ENCODE measurements at places on chromosomes 16 and 17.

DNA sequence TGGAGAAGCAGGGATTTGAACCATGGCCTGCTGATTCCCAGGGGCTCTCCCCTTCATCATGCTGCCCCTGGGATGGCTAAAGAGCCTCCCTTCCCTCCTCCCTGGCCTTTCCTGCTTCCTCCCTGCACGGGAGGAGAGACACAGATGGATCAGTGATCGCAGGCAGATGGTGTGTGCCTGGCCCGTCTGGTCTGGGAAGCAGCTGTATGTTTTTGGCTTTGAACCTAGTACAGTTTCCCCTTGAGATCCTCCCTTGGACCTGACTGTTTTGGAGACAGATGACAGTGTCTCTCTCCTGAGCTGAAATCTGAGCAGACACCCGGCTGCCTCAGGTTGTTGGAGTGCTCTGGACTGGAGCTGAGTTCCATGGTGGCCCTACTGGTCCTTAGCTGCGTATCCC lies 29.0 kb upstream of the ATP2C2 start:
- DNase-seq = no peak

DNA sequence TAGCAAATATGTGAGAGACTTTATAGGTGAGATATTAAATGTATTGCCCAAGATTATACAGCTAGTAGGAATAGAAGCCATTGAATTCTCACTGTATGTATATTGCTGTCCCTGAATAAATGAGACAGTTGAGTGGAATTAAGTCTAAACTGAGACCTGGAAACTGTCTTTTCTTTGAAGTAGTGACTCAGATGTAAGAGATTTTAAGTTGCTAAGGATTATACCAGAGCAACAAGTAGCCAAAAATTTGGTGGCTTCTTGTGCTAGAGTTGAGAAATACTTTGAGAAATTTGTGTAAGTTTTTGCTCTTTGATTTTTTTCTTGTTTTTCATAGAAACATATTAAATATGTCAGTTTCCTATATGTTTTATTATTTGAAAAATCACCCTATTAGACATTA lies 58.7 kb downstream of the TANC2 start:
- no peak for DNase-seq

GRCh38 chr17:72092710-72093322 lies 28.0 kb upstream of the SOX9 start:
- DNase-seq = no peak

- DNase-seq = no peak
Measured at GRCh38 chr16:73323880-73324279, 276.0 kb upstream of the ZFHX3 start.

- no peak for DNase-seq
Measured at GRCh38 chr17:81456798-81457197, 55.8 kb downstream of the ACTG1 start.

- DNase-seq = no peak
Measured at GRCh38 chr16:63882576-63882975, 1239.3 kb downstream of the CDH11 start.

DNA sequence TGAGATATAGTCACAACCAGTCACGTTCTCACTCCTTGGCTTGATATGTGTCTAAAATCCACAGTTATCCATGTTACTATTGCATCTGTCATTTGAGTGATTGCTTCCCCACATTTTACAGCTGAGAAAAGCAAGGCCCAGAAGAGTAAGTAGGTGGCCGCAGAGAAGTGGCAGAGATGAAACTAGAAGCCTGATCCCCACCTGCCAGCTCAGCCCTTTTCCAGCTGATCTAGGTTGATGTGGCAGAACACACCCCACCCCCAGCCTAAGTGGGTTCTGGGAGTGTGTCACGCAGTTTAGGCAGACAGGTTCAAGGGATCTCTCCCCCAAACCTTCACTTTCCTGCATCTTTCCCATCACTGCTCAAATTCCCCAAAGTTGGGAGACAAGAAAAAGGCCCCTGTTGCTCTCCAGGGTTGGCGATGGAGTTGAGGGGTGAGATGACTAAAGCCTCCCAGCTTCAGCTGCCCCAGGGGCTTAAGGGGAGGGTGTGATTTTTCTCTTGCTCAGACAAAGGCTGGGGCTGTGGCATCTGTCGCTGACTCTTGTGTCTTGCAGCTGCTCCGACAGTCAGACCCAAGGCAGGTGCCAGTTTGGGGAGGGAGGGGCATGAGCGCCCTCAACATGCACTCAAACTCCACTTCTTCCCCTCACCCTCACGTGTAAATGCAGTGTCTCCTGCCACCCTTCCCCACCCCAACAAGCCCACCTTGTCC lies 48.9 kb upstream of the LHX1 start:
- DNase-seq = no peak

DNA sequence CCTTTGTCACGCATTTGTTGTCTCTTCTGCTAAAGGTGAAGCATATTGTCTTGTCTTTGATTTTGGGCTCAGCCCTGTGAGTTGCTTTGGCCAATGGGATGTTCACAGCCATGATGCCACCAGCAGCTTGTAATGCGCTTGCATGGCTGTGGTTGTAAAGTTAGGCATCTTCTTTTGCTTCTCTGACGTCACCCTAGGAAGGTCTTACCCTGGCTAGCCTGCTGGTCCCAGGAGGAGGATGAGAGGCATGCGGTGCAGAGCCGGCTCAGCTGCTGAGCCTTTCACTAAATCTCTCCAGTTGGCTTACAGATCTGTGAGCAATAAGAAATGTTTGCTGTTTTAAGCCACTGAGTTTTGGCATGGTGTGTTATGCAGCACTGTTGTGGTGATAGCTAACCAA lies 40.8 kb downstream of the IRX6 start:
- DNase-seq = no peak

DNA sequence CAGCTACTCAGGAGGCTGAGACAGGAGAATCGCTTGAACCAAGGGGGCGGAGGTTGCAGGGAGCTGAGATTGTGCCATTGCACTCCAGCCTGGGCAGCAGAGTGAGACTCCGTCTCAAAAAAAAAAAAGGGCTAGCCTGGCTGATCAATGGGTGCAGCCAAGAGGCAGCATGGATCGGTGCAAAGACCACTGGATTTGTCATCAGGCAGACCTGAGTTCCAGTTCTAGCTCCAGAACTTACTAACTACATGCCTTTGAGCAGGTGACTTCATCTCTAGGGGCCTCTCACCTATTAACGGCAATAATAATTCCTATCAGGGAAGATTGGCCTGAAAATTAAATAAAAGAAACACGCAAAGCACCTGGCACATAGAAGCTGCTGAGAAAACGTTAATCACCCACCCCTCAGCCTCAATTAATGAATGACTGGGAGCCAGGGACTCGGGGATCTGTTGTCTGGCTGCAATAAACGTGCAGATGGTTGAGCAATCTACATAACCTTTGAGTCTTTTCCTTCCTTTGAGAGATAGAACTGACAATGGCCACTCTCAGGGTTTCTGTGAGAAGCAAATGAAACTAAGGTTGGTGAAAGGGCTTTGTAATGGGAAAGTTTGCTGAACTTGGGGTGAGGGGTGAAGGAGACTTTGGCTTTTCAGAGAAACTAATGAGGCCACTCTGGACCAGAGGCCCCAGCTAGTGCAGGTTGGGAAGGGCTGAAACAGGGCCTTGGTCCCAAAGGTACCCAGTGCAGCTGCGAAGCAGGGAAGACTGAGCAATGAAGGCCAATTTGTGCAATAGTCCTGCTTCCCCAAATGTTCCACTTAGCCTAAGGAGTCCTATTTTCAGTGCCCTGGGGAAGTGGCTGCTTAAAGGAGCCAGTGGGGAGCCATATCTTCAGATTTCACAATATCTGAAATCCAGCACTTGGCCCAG lies 7.6 kb downstream of the SEZ6L2 start:
- no peak for DNase-seq

DNA sequence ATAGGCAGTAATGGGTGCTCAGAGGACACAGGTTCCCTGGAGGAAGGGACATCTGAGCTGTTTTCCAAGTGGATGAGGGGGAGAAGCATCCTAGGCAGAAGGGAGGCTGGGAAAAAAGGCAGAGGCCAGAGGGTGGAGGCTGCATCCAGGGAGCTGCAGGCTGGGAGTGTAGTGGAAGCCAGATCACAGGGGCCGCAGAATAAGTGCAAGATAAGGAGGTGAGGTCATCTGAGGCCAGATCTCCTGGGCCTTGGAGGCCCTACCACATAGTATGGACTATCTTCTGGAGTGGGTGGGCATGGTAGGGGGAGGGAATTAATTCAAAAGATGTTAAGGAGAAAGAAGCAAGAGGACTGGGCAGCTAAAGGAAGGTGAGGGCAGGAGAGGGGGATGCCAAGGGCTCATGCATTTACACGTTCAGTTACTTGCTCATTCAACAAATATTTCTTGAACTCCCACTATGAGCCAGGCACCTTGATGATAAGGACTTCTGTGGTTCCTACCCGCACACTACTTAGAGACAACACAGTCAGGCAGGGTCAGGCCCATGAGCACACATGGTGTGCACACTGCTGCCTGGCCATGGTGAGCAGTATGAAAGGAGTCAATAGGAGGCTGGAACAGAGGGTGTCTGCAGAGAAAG lies 2.4 kb upstream of the RIPOR1 start:
- DNase-seq = no peak

GRCh38 chr17:80830020-80830780 lies 161.4 kb upstream of the CHMP6 start:
- DNase-seq = no peak

- DNase-seq = no peak
Measured at GRCh38 chr16:85653290-85653891, 35.4 kb downstream of the GINS2 start.

DNA sequence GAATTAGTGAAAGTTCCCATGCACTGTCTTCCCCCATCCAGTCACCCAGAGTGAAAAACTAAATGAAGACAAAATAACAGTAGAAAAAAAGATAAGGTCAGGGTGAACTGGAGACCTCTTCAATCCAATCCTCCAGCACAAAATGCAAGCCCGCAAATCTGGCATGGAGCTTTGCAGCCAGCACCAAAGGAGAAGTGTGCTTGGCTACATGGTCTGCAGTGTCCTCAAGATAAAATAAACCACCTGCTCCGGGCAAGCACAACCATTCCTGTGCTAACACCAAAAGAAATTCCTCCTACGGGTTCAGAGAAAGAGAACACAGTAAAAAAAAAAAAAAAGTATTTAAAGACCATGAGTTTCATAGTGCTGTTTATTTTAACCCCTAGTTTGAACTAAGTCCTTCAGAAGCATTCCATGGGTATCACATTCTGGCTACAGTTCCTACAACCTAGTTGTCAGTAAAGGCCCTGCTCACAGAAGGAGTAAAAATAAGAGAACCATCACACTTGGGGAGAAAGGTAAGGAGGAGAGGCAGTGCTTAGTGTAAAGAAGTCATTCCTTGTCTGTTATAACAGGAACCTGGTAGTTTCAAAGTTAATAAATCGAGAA lies 109.1 kb downstream of the GAS7 start:
- DNase-seq = no peak

- DNase-seq = no peak
Measured at GRCh38 chr16:2838928-2839327, 8.8 kb downstream of the ZG16B start.

DNA sequence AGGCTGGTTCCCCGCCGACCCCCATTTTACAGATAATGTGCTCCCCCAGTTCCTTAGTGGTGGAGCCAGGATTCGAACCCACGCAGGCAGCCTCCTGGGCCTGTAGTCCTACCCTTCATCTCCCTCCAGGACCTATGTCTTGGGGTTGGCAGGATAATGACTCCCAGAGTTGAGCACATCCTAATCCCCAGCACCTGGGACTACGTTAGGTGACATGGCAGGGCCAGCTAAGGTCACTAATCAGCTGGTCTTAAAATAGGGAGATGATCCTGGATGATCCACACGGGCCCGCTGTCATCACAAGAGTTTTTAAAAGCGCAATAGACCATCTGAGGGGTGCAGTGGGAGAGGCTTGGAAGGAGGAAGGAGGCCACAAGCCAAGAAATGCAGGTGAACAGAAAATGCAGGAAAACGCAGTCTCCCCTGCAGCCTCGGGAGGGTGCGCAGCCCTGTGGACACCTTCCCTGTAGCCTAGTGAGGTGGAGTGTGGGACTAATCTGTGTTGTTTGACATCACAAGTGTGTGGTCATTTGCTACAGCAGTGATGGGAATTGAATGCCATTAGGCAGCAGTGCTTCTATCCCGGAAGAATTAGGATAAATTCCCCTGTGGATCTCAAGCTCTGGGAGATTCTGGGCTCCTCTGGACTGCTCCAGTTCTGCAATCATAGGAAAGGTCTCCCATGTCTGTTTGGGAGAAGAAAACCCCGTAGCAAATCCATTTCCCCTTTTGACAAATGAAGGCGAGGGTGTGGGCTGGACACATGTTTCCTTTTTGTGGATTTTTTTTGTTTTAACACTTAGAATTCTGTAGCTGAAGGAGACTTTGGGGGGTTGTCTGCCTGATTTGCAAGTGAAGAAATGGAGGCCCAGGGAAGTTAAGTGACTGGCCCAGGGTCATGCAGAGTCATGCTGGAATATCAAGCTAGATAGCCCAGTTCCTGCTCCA lies 297.7 kb downstream of the SEC14L1 start:
- no peak for DNase-seq

GRCh38 chr16:31507617-31507928 lies 618 bp downstream of the RUSF1 start:
- no peak for DNase-seq

- DNase-seq = no peak
Measured at GRCh38 chr17:66764506-66764905, 70.4 kb upstream of the CACNG5 start.

DNA sequence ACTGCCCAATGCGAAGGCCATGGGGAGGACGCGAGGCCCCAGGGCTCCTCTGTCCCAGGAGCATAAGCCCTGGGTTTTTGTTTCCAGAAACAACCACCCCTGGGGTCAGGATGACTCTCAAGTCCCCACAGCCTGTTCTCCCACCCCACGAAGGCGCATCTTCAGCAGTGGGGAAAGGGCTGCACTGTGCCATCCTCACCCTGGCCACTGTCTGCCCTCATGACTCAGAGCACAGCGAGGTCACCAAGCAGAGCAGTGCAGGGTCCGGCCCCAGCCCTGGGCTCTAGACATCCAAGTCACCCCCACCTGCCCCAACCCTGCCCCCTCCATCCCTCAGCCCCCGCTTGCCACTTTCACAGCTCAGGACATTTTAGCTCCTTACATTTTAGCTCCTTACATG lies 22.7 kb upstream of the KSR1 start:
- DNase-seq = no peak

All from activated CD4-positive, alpha-beta T cell treated with anti-CD3 and anti-CD28 coated beads for 24 hours (primary cell).